ENCODE measurements at places on chromosomes 3 and 15.

DNA sequence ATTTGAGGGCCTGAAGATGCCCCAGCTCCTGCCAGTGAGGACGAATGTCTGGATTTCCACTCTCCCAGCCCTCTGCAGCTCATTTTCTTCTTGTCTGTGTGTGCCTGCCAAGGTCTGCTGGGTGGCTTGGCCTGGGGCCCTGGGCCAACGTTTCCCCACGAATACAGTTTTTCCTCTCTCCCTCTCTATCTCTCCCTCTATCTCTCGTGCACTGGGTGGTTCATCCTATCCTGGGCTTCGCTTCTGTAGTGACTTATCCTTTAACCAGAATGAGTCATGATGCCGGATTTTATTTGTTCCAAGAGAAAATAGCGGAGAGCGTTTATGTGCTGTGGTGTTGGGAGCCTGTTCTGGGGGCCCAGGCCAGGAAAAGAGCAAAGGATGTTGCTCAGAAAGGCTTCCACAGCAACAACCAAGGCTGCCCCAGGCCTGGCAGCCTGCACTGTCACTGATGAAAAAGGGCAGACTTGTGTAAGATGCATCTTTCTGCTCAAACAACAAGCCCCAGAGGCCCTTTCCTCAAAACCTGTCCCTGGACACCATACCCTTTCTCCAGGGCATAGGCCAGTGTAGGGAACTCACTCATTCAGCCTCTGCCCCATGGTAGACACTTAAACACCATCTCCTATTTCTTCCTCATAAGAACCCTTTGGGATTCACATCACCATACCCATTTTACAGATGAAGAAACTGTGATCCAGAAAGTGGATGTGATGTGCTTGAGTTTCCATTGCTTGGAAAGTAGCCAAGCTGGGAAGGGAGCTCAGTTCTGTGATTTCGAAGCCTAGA lies 47.3 kb downstream of the ITGA11 start:
- DNase-seq, result no peak

- DNase-seq, result no peak
Observed at GRCh38 chr15:39462691-39463090, 118.2 kb upstream of the THBS1 start.

DNA sequence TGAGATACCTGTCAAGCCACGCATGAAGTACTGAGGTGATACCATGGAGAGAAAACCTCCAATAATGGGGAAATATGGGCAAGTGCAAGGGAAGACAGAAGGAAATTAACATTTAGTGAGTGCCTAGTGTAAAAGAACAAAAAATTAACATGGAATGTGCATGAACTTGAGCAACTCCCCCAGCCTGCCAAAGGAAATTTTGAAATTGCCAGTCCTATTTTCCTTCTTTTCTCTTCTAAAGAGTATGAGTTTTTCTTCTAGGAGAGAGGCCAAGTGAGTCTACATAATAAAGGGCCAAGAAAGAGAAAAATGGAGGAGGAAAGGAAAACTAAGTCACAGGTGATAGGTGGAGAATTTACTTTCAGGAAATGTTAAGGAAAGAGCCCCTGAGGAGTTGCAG lies 602.4 kb upstream of the MDFIC2 start:
- no peak for DNase-seq

GRCh38 chr3:10596746-10597448 lies 91.5 kb upstream of the ATP2B2 start:
- no peak for DNase-seq

DNA sequence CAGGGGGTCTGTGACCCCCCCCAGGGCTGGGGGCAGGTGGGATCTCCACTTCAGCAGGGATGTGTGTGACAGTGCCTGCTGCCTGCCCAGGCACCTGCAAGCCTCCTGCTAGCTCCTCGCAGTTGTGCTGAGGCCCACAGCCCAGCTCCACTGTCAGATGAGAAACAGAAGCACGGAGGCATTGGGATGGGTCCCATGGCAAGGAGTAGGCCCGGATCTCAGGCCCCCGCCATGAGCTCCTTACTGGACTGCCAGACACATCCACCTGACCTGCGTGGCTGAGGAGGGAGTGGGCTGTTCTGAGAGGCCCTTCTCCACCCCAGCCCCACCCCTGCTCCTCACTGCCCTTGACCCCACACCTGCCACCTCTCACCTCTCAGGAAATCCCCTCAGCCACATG lies 18.2 kb upstream of the SKOR1 start:
- DNase-seq, result no peak

GRCh38 chr15:50939911-50940310 lies 31.4 kb downstream of the AP4E1 start:
- no peak for DNase-seq

DNA sequence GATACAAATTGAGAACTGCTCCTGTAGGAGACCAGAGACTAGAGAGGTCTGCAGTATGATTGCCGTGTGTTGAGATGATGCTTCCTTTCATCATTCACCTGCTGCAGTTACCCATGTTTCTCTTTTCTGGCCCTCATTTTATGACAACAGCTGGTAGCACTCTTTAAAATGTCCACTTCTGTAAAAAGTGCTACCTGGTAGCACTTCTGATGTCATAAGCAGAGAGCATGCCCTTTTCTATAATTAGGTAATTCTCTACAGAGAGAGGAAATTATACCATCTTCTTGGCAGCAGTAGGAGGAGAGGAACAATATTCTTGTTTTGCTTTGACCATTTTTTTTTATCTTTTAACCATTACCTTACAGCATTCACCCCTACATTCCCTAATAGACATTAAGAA lies 123.8 kb downstream of the PPM1L start:
- no peak for DNase-seq

DNA sequence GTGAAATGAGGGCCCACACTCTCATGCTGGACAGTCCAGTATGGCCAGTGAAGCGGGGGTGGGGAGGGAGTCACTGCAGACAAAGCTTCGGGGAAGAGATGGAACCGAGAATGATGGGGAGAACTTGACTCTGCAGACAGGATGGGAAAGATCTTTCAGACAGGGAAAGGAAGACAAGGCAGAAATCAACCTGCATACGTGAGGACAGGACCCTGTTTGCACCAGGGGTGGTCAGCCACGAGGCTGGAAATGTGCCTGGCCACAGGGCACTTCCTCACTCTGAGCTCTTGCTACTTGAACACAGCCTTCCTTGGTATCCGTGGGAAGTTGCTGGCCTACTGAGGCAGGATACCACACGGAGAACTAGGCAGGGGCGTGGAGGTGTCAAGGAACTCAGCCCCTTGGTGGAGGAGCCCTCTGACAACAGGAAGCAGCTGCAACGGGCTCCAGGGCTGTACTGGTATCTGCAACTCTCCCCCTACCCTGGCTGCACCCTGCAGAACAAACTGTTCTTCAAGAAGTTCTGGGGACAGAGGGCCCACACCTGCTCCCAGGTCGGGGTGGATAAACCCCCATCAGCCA lies 9.3 kb upstream of the SRP14 start:
- no peak for DNase-seq

GRCh38 chr15:43105077-43105736 lies 631 bp downstream of the UBR1 start:
- DNase-seq, result no peak

DNA sequence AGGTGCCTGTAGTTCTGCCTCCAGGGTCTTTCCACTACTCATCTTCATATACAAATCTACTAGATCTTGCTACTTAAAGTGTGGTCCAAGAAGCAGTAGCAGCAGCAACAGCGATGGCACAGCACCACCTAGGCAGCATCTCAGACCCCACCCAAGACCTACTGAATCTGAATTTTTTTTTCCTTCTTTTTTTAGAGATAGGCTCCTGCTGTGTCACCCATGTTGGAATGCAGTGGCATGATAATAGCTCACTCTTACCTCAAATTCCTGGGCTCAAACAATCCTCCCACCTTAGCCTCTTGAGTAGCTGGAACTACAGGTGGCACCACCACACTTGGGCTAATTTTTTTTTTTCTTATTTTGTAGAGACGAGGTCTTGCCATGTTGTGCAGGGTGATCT lies 346.7 kb upstream of the TGFBR2 start:
- no peak for DNase-seq

DNA sequence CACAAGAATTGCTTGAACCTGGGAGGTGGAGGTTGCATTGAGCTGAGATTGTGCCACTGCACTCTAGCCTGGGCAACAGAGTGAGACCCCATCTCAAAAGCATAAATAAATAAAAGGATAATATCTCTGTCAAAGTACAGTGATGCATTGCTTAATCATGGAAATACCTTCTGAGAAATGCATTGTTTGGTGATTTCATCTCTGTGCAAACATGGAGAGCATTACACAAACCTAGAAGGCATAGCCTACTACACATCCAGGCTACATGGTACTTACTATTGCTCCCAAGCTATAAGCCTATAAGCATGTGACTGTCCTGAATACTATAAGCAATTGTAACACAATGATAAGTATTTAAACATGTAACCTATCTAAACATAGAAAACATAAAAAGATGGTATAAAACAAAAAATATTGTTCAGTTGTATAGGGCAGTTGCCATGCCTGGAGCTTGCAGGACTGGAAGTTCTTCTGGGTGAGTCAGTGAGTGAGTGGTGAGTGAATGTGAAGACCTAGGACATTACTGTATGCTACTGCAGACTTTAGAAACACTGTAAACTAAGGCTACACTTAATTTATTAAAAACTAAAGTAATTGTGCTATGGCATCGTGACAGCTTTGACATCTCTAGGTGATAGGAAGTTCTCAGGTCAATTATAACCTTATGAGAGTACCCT lies 93.6 kb upstream of the SNRPN start:
- DNase-seq, result no peak

GRCh38 chr15:41698779-41699178 lies 38.6 kb downstream of the MGA start:
- DNase-seq, result no peak

DNA sequence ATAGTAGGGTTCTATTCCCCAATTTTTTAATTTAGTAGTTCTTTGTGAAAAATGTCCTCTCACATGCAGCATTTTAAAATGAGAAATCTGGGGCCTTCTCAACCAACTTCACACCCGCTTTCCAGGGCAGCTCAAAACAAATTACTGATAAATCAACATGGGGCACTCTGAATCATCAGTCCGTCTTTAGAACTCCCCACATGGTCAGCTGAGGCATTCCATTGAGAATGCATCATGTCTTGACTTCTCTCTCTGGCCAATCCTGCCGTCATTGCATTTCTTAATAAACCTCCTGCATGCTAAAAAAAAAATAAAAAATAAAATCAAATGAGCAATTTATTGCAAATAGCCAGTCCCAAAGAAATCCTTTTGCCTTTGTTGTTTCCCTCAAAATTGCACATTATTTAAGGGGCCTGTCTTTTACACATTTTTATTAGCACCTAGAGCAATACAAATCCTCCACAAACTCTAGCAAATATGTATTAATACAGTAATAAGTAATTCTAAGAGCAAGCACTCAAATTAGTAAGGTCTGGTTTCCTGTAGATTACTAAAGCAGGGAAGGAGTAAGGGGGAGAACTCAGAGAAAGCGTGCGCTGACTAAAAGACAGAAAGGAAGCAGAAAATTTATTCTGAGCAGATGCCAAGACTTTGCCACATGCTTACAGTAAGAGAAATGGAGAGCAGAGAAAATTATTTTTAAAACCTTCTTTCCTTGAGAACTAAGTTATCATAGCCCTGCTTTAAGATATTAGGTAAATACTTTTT lies 175.7 kb downstream of the TNIK start:
- DNase-seq, result peak; percentile 18

GRCh38 chr15:58318517-58318916 lies 113.3 kb upstream of the LIPC start:
- no peak for DNase-seq

DNA sequence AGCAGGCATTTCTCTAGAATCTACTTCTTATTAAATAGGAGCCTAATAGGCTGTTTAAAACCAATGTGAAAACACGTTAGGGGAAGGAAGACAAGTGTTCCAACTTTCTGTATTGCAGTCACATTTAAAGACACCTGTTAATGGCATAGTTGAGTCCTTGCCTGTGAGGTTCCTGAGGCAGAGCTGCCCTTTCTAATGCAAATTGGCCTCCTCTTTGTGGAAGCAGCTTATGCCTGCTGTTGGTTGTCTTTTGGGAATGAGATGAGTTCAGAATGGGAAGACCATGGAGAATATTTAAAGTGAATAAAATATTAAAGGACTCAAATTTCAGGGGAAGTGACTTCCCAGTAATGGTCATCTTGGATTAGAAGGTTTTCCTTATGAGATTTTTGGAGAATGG lies 51.2 kb downstream of the NEK11 start:
- no peak for DNase-seq

- no peak for DNase-seq
Observed at GRCh38 chr3:42763021-42763420, 10.0 kb downstream of the CCDC13 start.

GRCh38 chr15:31397851-31398661 lies 71.4 kb downstream of the KLF13 start:
- no peak for DNase-seq

DNA sequence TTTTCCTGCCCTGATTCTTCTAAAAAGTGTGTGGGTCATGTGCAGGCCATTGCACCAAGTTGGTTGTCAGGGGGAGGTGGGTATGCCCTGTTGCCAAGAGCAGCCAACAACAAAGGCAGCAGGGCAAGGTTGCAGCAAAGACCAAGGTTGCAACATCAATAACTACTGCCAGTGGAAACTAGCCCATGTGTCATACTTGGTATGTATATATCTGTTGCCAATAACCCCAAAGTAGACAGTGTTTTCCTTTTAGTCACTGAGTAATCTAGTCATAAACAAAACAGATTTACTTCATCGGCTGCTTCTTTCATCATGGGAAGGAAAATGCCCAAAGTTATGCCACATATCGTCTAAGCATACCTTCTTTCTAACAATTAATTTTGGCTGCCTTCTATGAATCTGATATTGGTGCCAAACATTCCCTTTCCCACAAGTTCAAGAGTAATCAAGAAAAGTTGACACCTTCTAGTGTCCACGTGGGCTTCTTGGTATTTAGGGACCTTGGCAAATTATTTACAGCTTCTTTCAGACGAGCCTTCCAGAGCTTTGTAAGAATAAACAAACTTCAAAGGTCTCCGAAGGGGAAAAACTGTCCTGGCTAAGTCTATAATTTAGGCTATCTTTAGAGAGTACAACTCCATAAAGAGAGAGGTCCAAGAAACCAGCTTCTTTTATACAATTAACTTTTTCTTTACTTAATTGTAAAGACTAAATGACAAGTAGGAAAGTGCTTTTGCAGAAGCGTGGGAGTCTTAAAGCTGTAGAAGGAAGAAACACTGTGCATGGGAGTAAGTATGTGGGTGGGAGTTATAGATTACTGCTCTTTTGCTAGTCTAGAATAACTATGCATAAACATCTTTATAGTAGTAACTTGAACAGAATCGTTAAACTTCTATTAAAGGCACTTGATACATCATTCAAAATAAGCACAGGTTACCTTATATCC lies 10.0 kb upstream of the MBNL1 start:
- peak; percentile 77 for DNase-seq

DNA sequence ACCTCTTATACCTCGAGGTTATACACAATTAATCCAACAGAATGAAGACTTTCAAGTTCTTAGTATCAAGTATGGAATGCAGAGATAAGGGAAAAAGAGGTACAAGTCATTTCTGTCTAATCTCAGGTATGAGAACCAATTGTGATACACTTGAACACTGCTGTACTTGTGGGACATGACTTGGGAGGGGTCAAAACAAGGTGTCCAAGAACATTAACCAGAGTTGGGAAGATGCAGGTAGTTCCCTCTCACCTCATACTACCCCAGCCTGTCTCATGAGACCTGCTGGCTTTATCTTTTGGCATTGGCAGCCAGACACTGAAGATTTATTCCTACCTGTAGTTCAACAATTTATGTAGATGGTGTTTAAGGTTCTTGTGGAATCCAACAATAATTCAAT lies 209.7 kb downstream of the NR1D2 start:
- no peak for DNase-seq

- no peak for DNase-seq
Observed at GRCh38 chr15:70047386-70048197, 50.1 kb downstream of the TLE3 start.
